ENCODE measurements at places on chromosomes 6 and 20. TPM values are rescaled to one million over a fixed set of nuclear protein-coding genes. Genes with fewer than 3 reads are reported as not detected.

TNNC2 gene
- total RNA-seq, result not detected

CLIC5 gene
- 7.6 TPM for total RNA-seq

MOG gene
- total RNA-seq, result not detected

DBNDD2 gene
- total RNA-seq, result 100 TPM

KIAA1755 gene
- 15.2 TPM for total RNA-seq

DCBLD1 gene
- total RNA-seq, result 0.85 TPM

GRCh38 chr20:61611401-61612180, 359.5 kb downstream of the CDH4 start:
- H3K4me3 ChIP-seq, result no peak overlapping the region
- H3K27me3 ChIP-seq, result no peaks in the 10 kb centered on the region
- no peak for DNase-seq

GRCh38 chr20:19937218-19937617, 79.9 kb upstream of the NAA20 start:
- peak overlapping the region; percentile 41 for H3K27ac ChIP-seq
- no peaks in the 10 kb centered on the region for H3K27me3 ChIP-seq
- peaks cover 23% of the 10 kb centered on the region for H3K36me3 ChIP-seq
- no peak overlapping the region for H3K4me3 ChIP-seq
- no peak for DNase-seq
- H3K4me1 ChIP-seq, result no peaks in the 10 kb centered on the region

- H3K4me1 ChIP-seq, result no peaks in the 10 kb centered on the region
- no peaks in the 10 kb centered on the region for H3K36me3 ChIP-seq
- no peak overlapping the region for H3K4me3 ChIP-seq
Measured at GRCh38 chr6:46781478-46782378, 11.5 kb upstream of the MEP1A start.

- H3K4me1 ChIP-seq, result no peaks in the 10 kb centered on the region
- peak; percentile 89 for DNase-seq
- H3K27me3 ChIP-seq, result no peaks in the 10 kb centered on the region
- no peak overlapping the region for H3K4me3 ChIP-seq
- no peaks in the 10 kb centered on the region for H3K36me3 ChIP-seq
Measured at GRCh38 chr6:32868257-32868788, 14.3 kb downstream of the PSMB9 start.

- no peaks in the 10 kb centered on the region for H3K36me3 ChIP-seq
- peak overlapping the region; percentile 84 for H3K4me3 ChIP-seq
- H3K4me1 ChIP-seq, result no peaks in the 10 kb centered on the region
- DNase-seq, result peak; percentile 78
- H3K27ac ChIP-seq, result peak overlapping the region; percentile 94
Measured at GRCh38 chr6:128519931-128520435, 416 bp downstream of the PTPRK start.

DNA sequence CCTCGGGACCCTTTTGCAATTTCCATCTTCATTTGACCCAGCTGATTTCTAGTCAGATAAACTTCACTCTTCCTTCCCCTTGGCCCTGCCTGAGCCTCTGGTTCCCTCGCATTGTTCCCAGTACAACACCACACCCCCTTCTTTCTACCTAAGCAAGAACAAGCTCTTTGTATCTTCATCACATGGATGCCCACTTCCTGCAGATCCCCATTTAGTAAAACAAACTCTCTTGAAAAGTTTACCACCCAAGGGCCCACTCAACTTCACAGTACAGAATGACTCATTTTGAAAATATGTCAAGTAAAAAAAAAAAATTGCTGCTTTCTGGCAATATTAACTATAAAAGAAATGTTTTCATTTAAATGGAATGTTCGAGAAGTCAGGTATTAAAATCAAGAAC, 5.2 kb downstream of the FAXC start:
- no peak overlapping the region for H3K4me3 ChIP-seq
- no peaks in the 10 kb centered on the region for H3K36me3 ChIP-seq
- DNase-seq, result no peak
- H3K27ac ChIP-seq, result no peak overlapping the region

Measured in ascending aorta (tissue), 2 donors.